ENCODE measurements at places on chromosomes 2 and 18. TPM values are rescaled to one million over a fixed set of nuclear protein-coding genes. Genes with fewer than 3 reads are reported as not detected.

DNA sequence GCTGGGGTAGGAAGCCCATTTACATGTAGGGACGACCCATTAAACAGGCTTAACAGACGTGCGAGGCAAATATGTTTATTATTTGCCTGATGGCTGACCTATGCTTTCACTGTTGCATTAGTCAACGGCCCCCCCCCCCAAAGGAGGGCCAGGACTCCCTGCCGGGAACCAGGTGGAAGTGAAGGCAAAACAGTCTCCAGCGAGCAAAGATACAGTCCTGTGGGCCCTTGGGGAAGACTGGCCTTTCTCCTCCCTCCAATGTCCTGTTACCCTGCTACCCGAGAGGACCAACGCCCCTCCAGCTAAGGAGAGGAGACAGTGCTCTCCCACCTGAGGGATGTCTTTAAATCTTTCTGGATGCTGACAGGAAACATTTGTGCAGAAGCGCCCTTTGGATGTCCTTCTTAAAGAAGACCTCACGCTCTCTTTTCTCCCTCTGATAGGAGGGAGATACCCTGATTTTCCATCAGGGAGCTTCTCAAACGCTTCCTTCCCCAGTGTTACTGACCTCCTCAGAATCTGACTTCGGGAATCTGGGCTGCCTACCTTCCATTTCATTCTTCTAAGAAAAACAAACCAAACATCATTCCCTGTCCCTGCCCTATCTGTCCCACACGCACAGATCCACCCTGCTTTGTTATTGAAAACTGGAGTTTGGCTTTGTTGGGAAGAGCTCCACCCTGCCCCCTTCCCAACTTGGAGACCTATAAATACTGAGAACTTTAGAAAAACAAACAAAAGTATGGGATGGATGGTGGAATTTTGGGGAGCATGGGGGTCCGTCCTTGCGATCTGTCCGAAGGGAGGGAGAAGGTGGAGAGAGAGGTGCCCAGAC, 135.9 kb upstream of the SIX3 start:
- DNase-seq: peak; percentile 88

GRCh38 chr18:26489191-26489590, 59.2 kb downstream of the KCTD1 start:
- no peak for DNase-seq

- no peak for DNase-seq
Measured at GRCh38 chr2:178666458-178666857, 140.8 kb downstream of the TTN start.

- DNase-seq: no peak
Measured at GRCh38 chr2:161257123-161257952, 50.9 kb upstream of the PSMD14 start.

GRCh38 chr18:60966876-60967275, 366.4 kb upstream of the CDH20 start:
- no peak for DNase-seq

DNA sequence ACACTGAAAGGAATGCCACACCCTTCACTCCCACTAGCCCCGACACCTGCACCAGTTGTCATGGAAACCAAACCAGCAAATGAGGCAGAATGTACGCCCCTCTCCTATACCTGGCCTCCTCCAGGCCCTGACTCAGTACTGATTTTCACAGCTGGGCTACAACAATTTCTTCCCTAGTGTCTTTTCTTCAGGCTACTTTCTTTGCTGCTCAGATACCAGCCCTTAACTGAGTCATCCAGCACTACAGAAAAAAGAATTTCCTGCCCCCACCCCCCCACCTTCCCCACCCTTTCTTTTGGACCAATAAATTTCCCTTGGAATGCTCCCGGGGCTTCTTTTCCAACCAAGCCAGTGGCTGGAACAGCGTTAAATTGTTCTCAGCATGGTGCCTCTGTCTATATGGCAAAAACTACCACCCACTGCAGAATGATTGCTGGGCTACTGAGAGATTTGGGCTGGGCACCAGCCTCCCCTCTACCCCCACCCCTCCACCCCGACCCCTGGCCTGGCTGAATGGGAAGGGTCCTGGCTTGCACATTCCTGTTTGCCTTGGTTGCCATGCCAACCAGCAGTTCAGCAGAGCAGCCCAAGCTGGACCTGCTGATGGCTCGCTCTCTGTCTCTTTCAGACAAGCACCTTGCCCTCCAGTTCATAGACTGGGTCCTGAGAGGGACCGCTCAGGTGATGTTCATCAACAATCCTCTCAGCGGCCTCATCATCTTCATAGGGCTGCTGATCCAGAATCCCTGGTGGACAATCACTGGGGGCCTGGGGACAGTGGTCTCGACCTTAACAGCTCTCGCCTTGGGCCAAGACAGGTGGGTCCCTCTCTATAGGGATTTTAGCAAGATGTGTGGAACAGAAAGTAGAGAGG, 11.3 kb downstream of the SLC14A2 start:
- DNase-seq: peak; percentile 81

- no peak for DNase-seq
Measured at GRCh38 chr2:168852481-168852880, 37.7 kb downstream of the SPC25 start.

DNA sequence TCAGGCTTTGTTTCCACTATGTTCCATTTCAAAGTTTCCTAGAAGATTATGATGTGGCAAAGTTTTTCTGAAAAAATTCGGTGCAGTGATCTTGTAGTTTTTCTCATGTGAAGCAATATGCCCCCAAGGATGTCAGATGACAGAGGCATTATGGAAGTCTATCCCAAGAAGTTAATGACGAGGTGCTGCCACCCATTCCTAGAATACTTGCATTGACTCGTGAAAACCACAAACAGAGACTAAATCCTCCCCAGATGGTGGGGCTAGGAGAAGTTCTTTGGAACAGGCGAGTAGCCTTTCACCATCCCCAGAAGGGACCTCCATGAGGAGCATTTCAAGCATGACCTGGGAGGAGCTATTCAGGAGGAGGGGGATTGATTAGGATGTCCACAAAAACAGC, 40.2 kb upstream of the COPS8 start:
- DNase-seq: no peak

GRCh38 chr2:174166261-174166660, 82.1 kb downstream of the OLA1 start:
- DNase-seq: no peak

DNA sequence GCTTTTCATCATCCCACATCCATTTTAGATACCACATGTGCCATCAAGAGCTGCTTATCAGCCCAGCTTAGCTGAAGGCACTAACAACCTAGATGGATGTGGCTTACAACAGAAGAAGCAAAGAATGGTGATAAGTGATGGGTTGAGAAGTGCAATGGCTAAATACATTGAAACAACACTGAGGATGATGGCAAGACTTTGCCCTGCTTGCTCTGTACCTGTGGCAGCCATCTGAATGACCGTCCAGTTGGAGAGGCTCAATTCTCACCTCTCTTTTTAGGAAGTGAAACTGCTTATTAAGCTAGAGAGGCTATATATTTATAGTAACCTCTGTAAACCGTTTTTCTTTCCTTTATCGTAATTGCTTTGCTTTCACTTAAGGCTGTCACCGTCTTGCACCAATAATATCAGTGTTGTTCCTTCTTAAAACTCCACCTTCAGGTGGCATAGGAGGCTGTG, 5.7 kb downstream of the GPATCH11 start:
- DNase-seq: no peak

- peak; percentile 49 for DNase-seq
Measured at GRCh38 chr2:45699032-45699658, 47.7 kb downstream of the PRKCE start.

- DNase-seq: no peak
Measured at GRCh38 chr18:45845410-45845809, 19.9 kb downstream of the SIGLEC15 start.

DNA sequence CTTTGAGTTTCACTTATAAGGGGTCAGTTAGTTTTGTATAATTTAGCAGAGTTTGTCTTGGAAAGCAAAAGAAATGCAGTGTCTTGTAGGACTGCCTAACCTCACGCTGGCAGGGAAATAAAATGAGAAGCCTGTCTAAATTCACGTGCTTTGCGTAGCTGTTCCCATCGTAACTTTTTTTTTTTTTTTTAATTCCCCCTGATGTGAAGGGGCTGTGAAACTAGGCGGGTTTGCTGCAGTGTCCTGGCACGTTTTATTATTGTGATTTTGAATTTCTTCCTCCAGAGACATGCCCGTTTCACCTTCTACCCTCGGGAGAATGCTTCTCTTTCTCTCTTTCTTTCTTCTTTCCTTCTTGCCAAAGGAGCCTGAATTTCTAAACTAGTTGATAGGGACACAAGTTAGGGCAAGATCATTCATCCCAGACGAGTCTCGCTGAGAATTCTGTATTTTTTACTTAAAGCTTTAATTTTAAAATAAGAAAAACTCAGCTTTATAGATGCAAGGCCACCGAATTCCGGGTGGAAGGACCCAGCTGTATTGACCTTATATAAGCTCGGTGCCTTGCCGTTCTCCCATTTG, 2.3 kb downstream of the MEIS1 start:
- DNase-seq: no peak

DNA sequence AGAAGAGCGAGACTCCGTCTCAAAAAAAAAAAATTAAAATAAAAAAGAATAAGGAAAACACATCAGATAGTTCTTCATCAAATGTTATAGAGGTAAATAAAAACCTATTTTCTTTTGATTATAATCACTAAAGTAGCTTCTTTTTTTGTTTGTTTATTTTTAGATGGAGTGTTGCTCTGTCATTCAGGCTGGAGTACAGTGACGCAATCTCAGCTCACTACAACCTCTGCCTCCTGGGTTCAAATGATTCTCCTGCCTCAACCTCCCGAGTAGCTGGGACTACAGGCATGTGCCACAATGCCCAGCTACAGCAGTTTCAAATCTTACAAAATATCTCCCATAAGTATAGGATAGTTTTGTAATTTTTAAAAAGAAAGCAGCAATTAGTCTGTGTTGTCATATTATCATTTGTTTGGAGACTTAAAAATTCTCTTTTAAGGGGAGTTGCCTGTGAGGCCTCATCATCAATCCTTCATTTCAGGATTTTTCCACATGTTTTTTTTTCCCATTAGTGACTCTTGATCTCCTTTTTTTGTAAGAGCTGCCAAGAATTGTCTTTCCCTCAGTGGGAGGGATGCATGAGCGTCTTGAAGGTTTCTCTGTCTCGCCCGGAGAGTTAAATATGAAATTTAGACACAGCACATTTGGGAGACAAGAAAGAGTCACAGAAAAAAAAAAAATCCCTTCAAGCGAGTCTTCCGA, 275.9 kb downstream of the CDCA7 start:
- no peak for DNase-seq

GRCh38 chr2:199710551-199710950, 140.4 kb downstream of the FTCDNL1 start:
- no peak for DNase-seq

- no peak for DNase-seq
Measured at GRCh38 chr2:15660491-15661294, 69.0 kb downstream of the DDX1 start.

DNA sequence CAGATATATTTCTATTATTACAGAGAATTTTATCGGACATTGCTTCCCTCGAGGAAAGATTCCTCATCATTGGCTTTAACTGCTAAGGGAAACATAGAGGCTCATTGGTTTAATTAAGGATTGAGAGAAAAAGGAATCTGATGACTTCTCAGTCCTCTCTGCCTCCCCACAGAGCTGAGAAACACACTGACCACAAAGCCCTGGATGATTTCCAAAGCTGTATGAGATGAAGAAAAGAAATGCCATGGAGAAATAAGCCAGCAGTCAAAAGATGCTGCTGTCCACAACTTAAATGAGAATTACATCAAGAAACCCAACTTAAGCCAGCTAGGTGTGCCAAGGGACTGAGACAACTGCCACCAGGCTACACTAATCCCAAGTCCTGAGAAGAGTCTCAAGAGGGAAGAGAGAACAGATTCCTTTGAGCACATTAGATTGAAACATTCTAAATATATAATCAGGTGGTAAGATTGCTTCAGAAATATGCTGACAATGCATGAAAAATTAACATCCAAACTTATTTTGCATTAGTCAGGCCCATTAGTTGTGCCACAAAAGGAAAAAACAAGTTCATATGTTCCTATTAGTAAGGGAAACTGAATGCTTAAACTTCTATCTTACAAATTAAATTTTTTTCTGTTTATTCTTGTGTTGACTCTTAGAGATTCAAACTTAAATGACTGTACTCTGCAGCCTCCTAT, 308.1 kb upstream of the CYRIA start:
- no peak for DNase-seq

GRCh38 chr18:78562531-78562961, 417.1 kb upstream of the SALL3 start:
- DNase-seq: no peak

The IL1RL2 gene
- total RNA-seq: 0.44 TPM

The NT5DC4 gene
- not detected for total RNA-seq

The RAX gene
- 5.3 TPM for total RNA-seq

The NT5C1B gene
- total RNA-seq: not detected

The POTEE gene
- 0.35 TPM for total RNA-seq

The LYG1 gene
- total RNA-seq: 0.35 TPM

The IL36G gene
- not detected for total RNA-seq

The EGR4 gene
- total RNA-seq: 0.15 TPM

The TSPYL6 gene
- not detected for total RNA-seq
